Stimulated activated CD8-positive, alpha-beta memory T cell treated with anti-CD3 and anti-CD28 coated beads, Interleukin-2, amount 100 ng/mL, for 1 hour (primary cell): ENCODE measurements at places on chromosomes 3 and 15.

GRCh38 chr3:116226266-116226665 lies 219.0 kb downstream of the LSAMP start:
- DNase-seq, result no peak

DNA sequence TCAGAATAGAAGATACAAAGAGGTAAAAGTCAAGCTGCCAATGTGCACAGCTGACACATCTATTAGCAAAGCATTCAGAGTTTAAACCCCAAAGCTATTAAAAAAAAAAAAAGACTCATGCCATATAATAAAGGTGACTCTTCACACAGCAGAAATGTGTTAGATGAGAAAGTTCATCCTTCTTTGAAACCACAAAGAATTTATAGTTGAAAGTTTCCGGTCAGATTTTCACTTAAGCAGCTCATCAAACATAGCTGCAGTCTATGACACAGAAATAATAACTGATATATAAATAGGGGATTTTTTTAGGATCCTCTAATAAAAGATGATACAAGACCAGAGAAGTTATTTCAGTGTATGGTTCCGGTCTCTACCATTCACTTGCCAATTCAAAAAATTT lies 76.6 kb downstream of the WWTR1 start:
- no peak for DNase-seq

- DNase-seq, result no peak
These were observed 44.1 kb downstream of the UMPS start for GRCh38 chr3:124774327-124774718.

DNA sequence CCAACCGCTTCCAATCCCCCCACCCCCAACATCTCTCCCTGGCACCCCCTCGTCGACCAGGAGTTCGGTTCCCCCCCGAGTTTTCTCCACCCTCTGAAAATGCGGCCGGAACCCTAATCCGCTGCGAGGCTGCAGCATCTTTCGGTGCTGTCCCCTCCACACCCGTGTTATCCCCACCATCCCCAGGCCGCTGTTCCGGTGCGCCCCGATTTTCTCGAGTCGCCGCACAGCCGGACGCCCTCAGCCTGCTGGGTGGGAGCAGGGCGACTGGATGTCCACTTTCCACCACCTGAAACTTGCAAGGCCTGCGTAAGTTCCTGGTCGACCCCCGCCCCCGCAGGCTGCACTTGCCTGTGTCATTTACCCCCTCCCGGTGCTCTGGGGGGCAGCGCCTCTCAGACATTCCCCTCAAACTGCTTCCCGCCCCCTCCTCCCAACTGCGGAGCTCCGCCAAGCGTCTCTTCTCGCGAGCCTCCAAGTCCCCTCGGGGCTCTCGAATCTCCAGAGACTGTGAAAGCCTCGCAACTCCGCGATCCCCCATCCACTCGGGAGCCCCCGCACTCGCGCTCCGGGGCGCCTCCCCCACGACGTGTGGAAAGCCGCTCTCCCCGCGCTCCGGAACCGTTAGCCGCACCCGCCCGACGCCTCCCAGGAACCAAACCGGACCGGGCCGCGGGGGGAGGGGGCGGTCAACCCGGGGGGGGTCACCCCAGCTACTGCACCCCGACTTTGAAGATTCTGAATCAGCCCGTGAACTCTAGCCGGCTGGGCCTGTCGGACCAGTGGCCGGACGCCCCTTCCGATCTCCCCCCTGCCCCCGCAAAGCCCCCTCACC lies 566 bp downstream of the ETV5 start:
- DNase-seq, result no peak

GRCh38 chr3:58899953-58900298 lies 149.9 kb downstream of the CFAP20DC start:
- DNase-seq, result no peak

- DNase-seq, result no peak
These were observed 556.0 kb downstream of the OTOL1 start for GRCh38 chr3:162052636-162053035.
